ENCODE measurements at places on chromosomes 2 and 18.

DNA sequence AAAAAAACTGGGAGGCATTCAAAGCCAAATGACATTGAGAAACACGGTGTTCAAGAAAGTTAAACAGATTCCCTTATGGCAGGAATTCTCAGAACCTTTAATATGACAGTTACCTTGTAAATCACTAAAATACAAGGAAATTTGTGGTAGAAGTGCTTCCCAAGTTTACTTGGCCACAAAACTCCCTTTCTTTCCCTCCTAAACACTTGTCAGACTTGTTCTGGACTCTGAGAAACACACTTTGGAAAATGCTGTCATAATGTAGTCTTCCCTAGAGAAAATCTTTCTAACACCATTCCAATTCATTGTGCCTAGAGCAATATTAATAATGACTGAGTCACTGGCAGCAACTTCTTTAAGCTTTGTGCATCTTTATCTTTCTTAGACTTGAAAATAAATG, 140.4 kb downstream of the ANKRD44 start:
- no peak for DNase-seq

DNA sequence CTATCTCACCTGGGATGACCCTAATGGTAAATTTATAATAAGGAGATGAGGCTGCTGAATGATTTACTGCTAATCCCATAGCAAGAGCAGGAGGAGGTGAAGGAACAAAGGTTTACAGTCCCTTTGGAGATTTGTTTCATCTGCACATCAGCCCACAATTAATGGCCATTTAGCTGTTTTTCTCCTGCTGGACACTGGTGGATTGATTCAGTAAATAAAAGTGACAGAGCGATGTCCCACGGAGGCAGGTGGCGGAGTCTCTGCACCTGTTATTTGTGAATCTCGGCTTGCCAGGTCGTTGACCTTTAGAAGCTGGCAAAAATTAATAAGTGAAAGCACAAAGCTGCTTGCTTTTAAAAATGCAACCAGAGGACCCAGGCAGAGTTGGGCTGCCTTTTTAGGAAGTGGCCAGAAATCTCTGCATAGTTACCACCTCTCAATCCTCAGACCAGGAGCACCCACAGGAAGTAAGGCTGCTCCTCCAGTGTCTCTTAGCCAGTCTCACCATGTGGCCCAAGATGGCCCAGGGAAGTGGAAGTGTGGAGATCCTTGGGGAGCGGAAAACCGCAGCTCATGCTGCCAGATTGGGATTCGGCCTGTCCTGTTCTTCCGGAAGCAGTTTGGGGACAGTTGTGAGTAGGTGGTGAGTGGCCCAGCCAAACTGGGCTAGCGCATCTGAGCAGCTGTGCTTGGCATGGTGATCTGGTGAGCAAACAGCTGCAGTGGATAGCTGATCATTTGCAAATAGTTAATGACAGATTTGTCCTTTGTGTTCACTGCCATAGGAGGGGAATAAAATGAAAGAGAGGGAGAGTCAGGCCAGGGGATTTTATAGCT, 1005.7 kb upstream of the PIK3C3 start:
- no peak for DNase-seq

DNA sequence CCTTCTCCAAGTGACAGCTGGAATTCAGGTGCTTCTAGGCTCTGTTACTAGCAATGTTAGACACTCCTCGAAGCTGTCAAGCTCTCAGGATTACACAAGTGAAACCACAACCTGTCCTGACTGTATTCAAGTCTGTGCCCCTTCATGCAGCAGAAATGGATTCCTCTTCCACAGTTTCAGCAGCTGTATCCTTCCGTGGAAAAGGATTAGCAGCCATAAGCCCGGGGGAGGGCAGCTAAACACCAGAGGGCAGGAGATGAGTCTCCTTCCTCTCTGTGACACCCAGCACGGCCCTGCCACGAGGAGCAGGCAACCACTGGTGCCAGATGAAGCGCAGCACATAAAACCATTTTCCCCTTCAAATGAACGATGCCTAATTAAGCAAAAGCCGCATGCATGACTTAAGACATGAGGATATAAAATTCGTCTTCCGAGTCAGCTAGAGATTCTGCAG, 1.2 kb downstream of the ST3GAL5 start:
- no peak for DNase-seq

- DNase-seq: no peak
Measured at GRCh38 chr18:5419601-5420000, 124.1 kb upstream of the ZBTB14 start.
